ENCODE measurements at places on chromosomes 1 and 21.

DNA sequence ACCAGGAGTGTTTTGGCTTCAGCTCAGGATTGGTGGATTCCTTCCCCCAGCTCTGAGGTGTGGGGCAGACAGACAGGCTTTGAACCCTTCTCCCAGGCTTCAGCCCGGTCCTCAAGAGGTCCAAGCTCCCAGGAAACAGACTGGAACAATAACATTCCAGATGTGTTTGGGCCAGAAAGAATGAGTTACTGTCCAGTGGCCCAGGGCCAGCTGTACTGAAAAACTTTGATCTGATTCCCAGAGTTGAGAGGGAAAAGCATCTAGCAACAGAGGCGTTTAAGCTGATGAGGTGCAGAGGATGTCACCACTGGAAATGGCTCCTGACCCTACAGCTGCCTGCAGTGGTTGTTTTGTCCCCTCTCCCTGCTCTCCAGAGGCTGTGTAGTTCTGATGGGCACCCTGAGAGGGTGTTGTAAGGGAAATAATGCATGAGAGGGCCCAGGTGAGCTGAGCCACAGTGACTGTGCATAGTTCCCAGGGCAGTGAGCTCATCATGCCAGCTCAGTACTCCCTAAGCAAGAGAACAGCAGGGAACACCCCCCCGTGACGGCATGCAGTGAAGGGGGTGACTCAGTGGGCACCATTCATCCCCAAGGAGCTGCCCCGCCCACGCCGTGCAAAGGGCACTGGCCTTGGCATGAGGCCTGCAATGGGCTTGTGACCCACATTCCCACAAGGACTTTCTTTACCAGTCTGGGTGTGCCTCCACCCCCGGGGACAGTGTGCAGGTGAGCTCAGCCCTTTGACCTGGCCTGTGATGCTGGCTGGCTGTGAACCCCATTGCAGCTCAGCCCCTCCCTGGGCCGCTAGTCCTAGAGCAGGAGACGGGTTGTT is 13.8 kb upstream of the SFN start:
- DNase-seq = no peak

GRCh38 chr1:50488876-50489275 is 65.6 kb upstream of the DMRTA2 start:
- DNase-seq = no peak

- no peak for DNase-seq
Measured at GRCh38 chr1:7389201-7389905, 381.7 kb upstream of the VAMP3 start.

DNA sequence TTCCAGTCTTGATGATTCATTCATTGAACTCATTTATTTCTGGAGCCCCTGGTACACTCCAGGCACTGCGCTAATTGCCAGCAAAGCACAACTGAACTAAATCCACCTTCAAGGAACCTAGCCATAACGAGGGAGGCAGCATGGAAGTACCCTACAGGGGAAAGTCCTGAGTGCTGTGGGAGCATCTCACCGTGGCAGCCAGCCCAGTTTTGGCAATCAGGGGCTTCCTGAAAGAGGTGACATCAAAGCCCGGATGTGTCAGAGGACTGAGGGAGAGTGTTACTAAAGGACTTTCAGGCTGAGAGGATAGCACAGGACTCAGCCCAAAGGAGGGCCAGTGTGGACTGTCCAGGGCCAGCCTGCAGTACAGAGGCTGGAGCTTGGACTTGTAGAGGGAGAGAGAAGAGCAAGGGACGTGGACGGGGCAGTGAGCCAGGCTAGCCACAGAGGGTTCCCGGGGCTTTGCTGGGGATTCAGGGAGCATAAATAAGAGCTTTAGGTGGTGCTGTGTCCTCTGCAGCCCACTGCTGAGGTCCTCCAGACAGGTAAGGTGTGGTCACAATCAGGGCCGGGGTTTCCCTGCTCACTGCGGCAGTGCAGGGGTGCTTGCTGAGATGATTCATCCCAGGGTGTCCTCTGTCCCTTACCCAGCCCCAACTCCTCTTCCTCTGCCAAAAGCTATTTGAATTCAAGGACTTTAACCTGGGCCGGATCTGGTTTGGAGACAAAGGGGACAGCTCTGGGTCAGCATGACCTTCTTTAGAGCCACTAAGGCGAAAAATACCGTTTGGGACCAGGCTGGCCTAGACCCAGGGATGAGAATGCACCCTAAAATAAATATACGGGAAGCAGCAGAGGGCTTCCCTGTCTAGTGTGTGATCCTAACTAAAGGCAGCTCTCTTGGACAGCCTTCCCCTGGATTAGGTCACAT is 128.3 kb downstream of the EDEM3 start:
- no peak for DNase-seq

- no peak for DNase-seq
Measured at GRCh38 chr21:35646606-35647005, 413.7 kb downstream of the SETD4 start.

DNA sequence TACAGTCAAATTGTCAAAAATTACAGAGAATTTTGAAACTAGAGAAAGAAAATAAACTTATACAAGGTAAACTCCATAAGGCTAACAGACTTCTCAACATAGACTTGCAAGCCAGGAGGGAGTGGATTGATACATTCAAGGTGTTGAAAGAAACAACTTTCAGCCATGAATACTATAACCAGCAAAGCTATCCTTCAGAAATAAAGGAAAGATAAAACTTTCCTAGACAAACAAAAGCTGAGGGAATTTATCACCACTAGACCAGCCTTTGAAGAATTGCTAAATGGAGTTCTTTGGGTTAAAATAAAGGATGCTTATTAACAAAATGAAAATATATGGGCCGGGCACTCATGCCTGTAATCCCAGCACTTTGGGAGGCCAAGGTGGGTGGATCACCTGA is 52.7 kb downstream of the C1orf185 start:
- no peak for DNase-seq

- DNase-seq = no peak
Measured at GRCh38 chr1:53107090-53107489, 35.3 kb downstream of the SLC1A7 start.

DNA sequence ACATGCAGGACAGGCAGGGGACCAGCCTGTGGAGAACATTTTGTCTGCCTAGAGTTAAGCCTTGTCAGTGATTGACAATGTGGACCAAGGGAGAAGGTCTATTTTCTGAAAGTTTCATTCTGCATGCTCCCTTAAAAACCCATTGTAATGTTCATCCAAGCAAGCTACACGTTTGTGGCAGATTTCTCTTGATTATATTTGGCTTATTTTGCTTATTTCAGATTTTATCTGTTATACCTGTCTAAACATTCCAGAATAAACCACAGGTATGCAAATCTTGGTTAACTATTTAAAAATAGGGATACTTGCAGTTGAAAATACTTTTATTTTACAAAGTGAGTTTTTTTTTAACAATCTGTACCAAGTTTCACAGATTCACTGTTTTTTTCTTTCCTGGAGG is 78.2 kb upstream of the F3 start:
- DNase-seq = no peak

- DNase-seq = no peak
Measured at GRCh38 chr1:5622412-5622811, 369.8 kb downstream of the NPHP4 start.

GRCh38 chr1:171935664-171936063 is 94.4 kb downstream of the DNM3 start:
- no peak for DNase-seq

DNA sequence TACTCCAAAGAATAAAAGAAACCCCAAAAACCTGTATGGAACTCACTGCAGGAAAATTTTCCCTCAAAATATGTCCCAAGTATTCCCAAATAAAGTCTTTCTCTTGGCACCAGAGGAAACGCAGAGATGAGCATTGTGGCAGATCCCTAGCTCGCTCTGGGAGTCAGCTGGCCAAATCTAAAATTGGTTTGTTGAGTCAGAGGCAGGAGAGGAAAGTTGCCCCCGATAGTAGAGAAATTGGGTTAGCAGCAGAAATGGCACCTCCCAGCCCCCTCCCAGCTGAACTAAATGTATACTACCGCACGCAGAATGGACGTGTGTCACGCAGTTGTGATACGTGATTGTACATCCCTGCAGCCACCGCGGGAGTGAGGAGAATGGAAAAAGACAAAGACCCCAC is 39.9 kb upstream of the TARBP1 start:
- no peak for DNase-seq

GRCh38 chr1:201267481-201268229 is 15.7 kb upstream of the PKP1 start:
- no peak for DNase-seq

DNA sequence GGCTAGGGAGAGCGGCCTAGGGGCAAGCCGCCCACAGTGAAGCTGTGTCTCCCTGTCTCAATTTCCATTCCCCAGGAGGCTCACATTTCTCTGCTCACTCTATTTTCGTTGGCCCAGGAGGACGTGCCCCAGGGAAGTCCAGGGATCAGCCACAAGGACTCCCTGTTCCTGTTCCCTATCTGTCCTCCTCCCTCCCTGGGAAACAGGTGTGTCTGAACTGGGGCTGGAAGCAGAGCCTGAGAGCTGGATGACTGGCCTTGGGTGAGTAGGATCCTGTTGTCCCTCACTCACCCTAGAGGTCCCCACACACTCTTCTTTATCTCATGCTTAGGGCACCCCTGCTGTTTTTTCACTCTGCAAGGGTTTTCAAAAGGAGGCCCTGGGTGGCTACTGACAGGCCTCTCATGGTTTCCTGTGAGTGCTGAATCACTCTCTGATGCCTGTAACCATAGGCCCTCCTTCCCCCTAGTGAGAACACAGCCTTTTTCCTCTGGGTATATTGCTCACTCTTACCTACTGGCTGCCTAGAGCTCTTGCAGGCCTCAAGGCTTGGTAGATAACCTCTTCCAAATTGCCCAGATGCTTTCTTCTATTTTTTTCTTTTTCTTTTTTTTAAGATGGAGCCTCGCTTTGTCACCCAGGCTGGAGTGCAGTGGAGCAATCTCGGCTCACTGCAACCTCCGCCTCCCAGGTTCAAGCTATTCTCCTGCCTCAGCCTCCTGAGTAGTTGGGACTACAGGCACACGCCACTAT is 3.3 kb upstream of the UTP11 start:
- peak; percentile 79 for DNase-seq

Data from CD14-positive monocyte (primary cell).